ENCODE measurements at places on chromosomes 16 and 17.

DNA sequence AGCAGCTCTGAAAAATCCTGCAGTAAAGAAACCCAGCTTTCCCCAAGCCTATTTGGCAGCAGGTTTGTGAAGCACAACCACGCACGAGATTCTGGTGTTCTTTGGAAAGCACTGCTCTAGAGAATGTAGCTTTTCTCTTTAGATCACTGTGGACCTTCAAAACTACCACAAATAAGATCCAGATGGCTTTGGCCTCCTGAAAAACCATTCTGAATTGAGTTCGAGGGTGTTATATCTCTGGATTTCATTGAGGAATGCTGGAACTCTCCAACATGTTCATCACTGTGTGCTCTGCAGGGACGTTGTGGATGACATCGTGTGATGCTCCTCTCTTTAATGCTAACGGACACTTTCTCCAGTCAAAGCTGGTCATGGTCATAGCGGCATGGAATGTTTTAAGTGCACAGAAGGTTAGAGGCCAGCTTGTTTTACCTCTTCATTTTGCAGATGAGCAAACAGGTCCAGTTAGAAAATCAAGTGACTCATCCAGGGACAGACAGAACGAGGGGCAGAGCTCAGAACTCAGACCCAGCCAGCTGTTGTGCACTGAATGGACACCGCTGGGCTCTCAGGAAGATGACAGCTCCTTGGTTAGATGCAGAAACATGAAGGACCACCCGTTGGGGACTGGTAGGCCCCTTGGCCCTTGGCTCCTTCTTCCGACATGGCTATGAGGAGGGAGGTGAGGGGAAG is 37.2 kb downstream of the CCDC42 start:
- DNase-seq = no peak

DNA sequence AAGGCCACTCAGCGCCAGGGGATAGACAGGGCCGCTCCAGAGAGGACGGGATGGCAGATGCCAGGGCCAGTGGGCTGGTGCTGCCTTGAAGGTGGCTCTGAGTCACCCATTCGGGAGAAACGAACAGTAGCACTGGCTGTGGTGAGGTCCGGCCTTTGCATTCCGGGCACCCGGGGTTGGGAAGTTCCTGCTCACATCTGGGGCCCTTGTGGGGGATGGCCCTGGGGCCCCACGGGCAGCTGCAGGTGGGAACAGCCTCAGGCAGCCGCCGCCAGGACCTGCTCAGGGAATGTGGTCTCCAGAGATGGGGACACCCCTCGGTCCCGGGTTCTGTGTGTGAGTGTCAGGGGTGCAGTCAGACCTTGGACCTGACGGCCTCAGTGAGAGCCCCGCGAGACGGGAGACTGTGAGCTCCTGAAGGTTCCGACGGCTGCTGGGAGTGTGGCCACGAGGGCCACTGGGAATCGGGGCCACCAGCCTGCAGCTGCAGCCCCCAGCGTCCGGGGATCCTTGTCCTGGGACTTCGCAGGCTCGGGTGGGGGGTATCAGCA is 1.4 kb downstream of the CBFA2T3 start:
- DNase-seq = peak; percentile 50

- no peak for DNase-seq
Measured at GRCh38 chr17:1045456-1045855, 48.5 kb downstream of the TIMM22 start.

- no peak for DNase-seq
Measured at GRCh38 chr17:4442582-4442981, 8.8 kb downstream of the SPNS3 start.

DNA sequence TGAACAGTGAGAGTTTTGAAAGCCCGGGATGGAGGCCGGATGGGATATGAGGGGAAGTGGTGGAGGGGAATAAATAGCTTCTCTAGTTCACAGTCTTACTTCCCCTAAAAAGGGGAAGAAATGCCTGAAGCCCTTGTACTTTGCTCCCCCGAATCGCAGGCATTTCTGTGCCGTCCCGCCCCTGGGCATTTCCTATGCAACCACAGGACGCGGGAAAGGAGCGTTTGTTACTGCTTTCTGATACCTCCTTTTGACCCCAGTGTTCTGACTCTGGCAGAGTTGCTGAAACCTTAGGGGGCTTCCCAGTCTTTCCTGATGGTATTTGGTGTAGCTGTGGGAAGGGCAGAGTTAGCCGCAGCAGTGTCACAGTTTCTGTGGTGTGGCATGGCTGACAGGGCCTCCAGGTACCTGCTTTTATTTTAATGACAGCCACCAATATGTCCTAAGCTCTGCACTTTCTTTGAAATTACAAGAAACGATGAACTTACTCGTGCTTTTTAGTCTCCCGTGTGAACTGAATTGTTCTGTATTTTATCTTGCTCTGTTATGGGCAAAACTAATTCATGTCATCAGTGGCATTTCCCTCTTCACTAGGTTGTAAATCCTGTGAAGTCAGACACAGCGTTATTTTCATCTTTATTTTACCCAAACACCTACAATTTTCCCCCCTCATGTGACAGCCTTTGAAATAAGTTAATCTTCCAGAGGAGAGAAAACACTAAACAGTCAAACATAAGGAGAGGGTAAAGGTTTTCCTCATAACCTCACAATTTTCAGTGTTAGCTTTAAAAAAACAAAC is 27.1 kb downstream of the USP10 start:
- DNase-seq = peak; percentile 88

- DNase-seq = no peak
Measured at GRCh38 chr16:87468550-87468949, 24.3 kb downstream of the ZCCHC14 start.

- DNase-seq = no peak
Measured at GRCh38 chr16:85126394-85126704, 14.1 kb upstream of the CIBAR2 start.

DNA sequence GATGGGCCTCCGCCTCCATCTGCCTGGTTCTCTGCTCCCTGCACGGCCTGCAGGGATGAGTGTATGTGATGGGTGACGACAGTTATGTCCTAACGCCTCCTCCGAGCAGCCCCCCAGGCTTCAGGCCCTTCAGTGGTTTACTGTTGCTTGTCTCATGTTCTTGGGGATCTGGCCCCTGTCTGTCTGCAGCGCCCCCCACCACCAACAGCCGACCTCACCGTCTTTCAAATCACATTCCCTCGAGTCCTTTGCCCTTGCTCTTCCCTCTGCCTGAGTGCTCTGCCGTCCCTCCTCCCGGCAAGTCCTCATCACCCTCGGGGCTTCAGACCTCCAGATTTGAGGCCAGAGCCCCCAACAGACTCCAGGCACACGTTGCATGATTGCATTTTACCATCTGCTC is 18.2 kb downstream of the METTL22 start:
- no peak for DNase-seq

- no peak for DNase-seq
Measured at GRCh38 chr17:67747681-67748235, 30.0 kb downstream of the NOL11 start.

- DNase-seq = no peak
Measured at GRCh38 chr17:13311306-13311705, 290.4 kb downstream of the HS3ST3A1 start.

DNA sequence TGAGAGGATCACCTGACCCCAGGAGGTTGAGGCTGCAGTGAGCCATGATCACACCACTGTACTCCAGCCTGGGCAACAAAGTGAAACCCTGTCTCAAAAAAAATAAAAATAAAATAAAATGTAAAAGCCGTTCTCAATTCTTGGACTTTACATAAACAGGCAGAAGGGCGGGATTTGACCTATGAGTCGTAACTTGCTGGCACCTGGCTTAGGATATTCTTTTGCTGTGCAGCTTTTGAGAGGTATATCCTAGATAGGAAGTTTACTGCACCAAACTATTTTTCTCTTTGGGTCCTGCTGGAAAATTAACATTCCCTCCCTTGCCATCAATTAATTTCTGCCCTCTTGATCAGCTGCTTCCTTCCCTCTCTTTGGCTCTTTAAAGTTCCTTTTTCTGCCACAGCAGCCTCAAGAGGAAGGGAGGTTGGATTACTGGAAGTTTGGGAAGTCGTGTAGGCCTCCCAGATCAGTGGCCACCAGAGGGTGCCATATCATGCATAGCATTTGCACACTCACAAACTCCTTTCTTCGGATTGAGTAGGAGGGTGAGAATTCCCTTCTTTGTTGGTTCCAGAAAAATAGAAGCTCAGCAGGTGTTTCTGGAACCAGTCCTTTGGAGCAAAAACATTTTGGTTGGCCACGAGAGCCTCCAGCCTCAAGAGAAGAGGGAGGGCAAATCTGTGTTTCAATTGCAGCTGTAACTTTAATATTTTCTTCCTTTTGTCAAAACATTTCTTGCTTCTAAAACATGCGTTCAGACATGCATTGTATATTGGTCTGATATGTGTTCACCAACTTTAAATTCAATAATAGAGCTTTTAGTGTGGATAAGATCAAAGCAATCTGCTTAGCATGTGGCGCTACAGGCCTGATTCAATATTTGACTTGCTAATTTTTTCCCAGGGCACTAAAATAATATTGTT is 147.3 kb downstream of the CCDC182 start:
- DNase-seq = peak; percentile 65

DNA sequence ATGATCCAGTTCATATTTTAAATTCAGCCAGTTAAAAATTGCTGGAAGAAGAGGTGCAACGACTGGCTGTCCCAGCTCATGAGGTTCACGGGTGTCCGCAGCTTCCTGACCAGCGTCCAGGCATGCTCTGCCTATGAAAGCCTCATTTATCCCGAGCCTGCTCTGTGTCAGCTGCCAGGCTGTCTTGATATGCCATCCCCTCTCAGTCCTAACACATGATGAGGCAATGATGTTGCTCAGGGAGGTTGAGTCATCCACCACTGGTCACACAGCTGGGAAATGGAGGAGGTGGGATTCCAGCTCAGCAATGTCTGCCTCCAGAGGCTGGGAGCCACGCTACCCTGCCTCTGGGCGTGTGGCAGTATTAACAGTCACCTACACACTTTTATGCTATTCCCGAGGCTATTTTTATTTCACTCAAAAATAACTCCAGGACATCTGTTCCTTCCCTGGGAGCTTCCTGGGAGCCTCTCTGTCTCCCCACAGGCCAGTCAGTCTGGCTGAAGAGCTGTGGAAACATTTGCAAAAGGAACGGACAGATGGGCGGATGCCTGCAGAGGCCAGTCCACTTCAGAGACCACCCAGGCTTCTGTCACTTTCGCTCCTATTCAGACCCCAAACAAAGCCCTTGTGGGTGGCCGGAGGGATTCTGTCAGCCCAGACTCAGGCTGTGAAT is 22.5 kb downstream of the RAB11FIP4 start:
- DNase-seq = peak; percentile 80

DNA sequence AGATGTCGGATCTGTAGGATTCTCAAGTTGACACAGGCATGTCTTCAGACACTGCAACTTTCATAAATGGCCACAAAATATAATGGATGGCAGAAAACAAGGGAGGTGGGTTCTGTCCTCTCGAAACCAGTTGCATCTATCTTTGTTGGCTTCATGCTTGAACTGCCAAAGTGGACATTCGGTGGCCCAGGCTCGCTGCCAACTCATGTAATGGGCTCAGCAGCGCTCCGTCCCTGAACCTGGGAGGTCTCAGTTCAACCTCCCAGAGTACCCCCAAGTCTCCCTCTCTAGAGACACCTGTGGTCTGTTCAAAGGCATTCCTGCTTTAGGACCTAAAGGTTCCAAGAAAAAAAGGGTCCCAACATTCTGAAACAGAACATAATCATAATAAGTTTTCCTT is 71.9 kb downstream of the NXN start:
- DNase-seq = no peak

GRCh38 chr16:73150786-73151185 is 102.9 kb upstream of the ZFHX3 start:
- DNase-seq = peak; percentile 77

GRCh38 chr16:22670044-22670536 is 143.9 kb upstream of the HS3ST2 start:
- no peak for DNase-seq

All from inflammatory macrophage treated with lipopolysaccharide for 4 hours (primary cell).